ENCODE measurements at places on chromosomes 2 and 18.

DNA sequence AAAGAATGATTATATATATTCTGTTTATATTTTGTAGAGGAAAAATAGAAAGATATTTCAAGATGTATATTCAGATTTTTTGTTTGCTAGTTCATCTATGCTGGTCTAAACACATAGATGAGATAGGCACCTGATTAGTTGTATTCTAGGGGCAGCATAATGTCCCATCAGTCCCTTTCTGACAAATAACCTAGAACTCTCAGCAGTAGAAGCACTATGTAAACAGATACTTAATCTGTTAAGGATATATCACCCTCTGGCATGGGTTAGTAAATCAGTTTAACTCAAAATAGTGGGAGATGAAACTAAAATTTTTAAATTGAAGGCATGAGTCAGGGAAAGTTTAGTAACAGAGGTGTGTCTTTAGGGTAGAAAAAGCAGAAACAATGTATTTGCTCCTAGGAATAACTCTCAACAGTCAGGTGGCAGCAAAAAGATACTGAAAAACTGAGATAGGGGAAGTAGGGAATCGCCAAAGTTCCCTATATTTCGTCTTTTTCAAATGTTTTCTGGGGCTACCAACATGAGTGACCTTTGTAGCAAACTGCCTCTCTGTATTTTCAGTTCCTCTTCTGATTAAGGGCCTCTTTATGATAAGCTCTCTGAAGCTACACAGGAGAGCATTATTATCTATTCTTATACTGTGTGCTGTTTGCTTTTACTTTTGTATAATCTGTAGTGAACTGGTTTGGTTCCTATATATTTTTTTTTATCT lies 5.7 kb downstream of the PPP1R1C start:
- DNase-seq: peak; percentile 6

- DNase-seq: no peak
Measured at GRCh38 chr2:54492335-54492734, 36.2 kb downstream of the SPTBN1 start.

DNA sequence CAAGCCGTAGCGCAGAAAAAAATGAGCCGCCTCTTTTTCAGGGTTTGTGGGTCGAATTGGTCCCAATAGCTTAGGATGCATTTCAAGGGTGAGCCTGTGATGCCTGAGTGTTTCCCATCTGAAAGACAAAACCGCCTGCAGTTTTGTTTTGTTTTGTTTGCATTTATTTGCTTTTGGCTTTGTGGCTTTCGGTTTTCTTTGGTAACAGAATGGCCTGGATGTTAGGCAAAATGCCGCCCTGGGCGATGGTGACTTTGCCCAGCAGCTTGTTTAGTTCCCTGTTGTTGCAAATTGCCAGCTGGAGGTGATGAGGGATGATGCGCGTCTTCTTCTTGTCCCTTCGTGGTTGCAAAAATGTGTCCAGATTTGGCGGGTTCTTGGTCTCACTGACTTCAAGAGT lies 109.4 kb downstream of the LTBP1 start:
- no peak for DNase-seq

DNA sequence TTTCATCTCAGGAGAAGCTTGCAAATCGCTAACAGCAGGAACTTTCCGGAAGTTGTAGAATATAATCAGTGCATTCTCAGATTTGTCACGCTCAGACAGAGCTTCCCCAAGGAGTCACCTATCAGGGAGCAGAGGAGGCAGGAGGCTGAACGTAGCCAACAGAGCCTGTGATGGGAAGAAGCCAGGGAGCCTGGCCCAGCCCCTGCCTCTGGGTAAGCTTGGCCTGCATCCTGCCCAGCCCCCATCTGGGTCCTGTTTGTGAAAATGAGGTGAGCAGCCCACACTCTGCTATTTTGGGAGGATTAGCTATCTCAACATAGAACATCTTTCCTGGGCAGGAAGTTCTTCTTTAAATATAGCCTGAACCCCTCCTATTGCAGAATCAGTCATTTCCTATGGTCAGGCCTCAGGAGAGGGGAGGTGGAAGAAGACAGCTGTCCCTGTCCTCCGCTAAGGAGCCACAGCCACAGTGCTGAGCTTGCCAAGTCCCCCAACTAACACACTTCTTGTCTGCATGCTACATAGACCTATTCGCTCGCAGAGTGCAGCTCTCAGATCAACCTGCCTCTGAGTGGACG lies 19.2 kb upstream of the PKDCC start:
- DNase-seq: no peak

GRCh38 chr18:61093965-61094364 lies 239.3 kb upstream of the CDH20 start:
- no peak for DNase-seq

DNA sequence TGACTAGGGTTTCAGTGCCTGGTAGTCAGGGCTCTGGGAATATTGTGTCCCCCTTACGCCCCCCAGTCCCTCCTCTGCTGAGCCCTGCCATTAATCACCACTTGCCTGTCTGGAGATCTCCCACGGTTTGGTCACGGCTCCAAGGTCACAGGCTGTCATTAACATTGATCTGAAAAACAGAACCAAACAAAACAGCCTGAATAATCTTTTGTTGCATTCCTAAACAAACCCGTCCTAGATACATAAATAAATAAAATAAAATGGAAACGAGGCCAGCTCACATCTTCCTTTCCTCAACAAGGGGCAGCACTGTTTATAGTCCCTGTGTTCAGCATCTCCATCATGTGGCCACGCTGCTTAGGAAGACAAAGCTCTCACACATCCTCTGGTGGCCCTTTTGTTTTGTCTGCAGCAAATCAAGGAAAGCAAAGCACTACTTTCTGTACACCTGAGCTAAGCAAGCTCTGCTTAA lies 282.8 kb downstream of the AGPS start:
- DNase-seq: no peak

DNA sequence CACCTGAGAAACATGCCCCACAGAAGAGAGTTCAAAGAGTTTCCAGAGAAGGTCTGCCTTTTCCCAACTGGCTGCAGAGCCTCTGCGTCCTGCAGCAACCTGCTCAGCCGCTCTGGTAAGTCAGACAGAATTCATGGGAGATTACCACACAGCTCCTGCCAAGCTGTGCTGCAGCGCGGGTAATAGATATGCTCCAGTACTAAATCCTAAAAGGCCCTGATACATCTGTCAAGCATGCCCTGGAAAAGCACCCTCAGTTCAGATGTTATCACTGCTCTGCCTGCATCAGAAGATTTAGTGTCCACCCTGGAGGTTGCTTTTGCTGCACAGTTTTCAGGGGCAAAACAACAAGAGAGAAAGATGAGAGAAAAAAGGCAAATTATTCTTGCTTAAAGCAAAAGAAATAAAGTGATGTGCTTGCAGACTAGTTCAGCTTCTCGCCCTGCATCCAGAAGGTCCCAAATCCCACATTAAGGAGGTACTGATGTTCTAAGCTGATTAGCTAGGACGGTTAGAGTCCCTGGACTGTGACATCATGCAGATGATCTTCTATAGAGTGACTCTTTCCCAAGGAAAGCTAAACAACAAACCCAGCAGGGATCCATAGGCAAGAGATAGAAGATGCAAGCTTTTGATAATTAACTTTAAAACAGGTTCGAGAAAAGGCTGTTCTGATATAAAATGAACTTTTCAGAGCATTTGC lies 488.6 kb downstream of the BCL11A start:
- no peak for DNase-seq

DNA sequence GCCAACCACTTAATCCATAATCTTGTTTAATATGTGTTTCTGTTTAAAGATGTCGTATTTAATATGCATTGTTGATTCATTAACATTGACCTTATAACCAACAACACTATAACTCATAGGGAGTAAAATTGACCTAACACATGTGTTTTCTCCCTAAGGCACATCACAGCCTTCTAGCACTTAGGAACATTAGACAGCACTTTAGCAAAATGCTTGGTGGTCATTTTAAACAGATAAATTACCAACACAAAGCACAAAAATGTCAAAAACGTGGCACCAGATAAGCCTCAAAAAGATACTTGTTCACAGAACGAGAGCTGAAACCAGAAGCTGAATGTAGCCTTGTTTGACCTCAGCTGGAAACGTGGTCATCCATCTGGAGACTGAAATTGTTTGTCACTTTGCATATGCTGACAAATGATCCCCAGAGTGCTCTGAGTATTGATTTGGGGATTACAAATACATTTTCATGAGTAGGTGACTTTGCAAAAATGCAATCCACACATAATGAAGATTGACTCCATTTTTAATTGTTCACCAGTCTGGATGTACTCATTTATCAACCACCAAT lies 139.2 kb downstream of the CCDC102B start:
- no peak for DNase-seq

DNA sequence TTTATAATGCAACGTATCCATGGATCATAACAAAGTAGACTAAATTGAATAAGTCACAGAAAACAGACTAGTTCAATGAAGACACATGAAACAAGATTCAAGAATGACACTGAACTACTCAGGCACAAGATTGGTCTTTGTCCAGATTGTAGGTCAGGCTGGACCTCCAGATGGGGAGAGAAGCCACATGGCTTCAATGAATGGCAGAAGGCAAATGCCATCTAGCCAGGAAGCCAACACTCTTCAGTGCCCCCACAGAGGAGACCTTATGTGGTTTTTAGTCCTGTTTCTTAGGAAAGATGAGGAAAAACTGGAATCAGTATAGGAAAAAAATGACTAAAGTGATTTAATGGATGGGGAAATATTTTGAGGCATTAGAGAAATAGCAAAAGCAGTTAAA lies 43.1 kb downstream of the BOD1L2 start:
- DNase-seq: no peak

GRCh38 chr2:99939135-99939534 lies 203.3 kb downstream of the AFF3 start:
- no peak for DNase-seq

- DNase-seq: no peak
Measured at GRCh38 chr2:75021672-75022071, 63.2 kb downstream of the POLE4 start.

GRCh38 chr2:73983322-73984202 lies 1.1 kb upstream of the TET3 start:
- no peak for DNase-seq

DNA sequence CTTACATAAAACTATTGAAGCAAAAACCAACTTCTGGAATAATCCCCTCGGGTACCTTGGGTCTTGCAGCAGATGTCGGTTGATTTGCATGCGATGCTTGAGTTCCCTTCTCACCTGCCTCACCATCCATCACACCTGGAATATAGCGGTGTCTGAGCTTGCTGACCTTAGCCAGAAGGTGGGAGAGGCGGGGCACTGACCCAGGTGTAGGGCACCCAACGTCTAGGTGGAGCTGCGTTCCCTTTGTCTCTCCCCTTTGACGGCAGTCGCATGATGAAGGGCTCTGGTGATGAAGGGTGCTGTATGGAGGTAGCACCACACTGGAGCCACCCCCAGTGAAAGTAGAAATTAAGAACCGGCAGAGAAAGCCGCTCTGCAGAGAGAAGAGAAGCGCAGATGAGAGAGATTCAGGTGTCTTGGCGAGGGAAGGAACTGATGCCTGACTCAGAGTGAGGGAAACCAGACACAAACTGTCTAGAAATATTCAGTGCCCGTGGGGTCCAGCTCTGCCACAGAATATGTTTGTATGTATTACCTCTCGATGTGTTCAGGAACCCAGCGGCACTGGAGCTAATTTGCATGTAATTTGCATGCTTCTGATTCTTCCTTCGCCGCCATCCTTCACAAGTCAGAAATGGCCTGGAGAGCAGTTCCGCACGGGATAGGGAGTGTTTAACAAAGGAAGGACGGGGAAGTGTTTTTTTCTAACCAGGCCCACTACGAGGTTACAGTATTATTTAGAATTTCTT lies 19.4 kb upstream of the MBP start:
- DNase-seq: no peak

DNA sequence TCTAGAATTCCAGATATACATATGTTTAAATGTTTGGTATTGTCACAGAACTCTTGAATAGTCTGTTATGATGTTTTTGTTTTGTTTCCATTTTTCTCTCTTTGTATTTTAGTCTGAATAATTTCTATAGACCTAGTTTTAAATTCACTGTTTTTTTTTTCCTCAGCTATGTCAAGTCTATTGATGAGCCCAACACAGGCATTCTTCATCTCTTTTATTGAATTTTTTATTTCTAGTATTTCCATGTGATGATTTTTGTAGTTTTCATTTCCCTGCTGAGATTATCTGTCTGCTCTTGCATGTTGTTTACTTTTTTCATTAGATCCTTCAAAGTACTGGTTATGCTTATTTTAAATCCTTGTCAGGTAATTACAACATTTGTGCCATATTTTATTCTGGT lies 254.7 kb downstream of the C1D start:
- DNase-seq: no peak

DNA sequence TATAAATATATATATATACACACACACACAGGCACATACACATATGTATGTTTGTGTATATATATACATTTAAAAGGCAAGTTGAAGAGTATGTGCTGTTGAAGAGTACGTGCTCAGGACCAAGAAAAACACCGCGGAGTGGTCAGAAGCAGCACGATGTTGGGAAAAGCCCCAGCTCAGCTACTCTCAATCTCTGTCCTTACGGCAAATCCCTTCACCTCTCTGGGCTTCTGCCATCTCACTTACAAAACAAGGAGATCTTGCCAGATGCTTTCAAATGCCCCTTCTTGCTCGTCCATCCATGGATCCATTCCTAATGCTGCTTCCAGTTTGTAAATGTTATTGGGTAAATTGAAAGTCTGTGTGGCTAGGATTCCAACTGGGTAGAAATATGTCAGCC lies 333.9 kb downstream of the BCL11A start:
- no peak for DNase-seq

DNA sequence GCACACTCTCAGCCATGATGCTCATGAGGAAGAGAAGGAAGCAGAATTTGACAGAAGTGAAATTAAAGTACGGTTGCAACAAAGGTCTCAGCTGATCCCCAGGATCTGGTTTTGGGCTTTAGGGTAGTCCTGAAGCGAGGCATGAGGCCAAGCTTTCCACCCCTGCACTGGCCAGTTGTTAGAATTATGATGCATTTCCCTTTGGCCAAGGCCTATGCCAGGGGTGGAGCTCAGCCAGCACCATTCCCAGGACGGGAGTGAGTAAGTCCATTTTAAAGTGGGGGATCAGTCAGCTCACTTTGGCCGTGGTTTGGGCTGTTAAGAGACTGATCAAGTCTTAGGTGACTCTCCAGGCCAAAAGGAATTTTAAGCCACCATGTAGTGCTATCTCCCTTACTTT lies 314.5 kb upstream of the MMADHC start:
- DNase-seq: no peak

DNA sequence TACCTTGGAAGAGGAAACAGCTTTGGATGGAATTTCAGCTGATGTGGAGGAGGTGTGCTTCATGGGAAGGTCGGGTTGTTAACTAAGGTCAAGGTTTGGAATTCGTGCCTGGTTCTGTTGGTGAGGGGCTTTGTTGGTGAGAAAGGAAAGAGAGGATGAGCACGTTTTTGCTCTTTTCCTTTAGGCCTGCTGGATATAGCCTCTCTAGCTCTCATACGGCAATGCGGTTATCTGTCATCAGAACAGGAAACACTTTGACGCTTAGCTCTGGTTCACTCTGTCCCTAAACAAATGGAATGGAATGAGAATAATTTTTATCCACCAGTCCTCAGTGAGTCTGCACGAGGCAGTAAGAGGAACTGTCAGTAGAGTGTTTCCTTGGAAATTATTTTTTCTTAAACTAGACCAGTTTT lies 169.7 kb upstream of the NOSTRIN start:
- DNase-seq: no peak
